Activated CD4-positive, alpha-beta T cell treated with anti-CD3 and anti-CD28 coated beads, Interleukin-2, amount 50 U/mL, for 24 hours (primary cell): ENCODE measurements at places on chromosomes 4 and X.

DNA sequence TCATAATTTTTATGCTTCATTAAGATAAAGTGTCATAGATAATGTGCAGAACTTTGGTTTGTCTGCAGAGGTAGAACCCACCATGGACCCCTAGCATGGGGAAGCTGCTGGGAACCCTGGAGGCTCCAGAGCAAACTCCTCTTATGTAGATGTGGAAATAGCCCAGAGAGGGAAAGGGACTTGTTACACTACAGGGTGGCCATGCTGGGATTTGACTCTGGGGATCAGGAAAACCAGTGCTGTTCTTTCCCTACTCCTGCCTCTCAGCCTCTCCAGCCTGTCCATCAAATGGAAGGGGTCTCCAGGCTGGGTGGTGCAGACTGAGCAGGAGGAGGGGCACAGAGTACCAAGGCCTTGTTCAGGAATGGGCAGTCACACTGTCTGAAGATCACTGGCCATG, 54.2 kb downstream of the MSX1 start:
- no peak for DNase-seq

GRCh38 chrX:131288738-131289511, at the start of gene IGSF1:
Gene IGSF1, minus strand, starts transcription at chrX:131289306. Its CDS starts 2,632 bp downstream, at chrX:131286674.
- no peak for DNase-seq

DNA sequence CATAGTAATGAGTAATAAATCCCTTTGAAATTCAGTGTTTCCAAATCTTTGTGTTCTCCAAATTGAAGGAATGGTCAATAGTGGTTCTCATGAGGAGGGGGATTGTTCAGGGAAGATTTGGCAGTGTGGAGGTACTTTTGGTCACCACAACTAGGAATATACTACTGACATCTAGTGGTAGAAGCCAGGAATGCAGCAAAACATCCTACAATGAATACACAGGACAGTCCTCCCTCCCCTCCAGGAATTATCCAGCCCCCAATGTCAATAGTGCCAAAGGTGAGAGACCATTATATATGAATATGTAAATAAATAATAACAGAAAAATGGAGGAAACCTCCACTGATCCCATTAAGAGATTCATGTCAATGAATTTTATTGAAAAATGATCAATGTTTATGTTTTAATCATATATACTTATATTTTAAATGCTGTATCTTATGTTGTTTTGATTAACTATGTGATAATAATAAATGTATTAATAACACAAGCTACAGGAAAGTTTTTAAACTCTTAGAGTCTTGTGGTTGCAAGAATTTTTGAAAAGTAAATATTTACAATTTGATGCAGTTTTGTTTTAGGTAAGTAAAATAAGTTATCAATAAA, 14.4 kb upstream of the FAM9A start:
- no peak for DNase-seq

DNA sequence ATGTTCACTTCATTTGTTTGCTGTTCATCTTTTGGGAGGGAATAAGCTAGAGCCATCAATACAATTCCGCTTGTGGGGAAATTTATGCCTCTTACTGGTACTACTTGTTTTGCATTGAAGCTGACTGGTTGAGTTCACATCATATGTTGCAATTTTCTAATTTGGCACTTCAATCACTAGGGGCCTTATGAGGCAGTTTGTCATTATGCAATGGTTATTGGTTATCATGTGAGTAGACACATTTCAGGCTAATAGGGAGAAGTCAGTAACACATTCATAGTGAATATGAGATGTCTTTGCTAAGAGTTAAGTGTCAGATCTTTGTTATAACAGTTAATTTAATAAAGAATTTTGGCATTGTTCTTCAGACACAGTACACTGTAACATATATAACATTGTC, 5.0 kb downstream of the RPL36A start:
- no peak for DNase-seq

GRCh38 chr4:101271516-101271915, 75.8 kb downstream of the PPP3CA start:
- DNase-seq = no peak

DNA sequence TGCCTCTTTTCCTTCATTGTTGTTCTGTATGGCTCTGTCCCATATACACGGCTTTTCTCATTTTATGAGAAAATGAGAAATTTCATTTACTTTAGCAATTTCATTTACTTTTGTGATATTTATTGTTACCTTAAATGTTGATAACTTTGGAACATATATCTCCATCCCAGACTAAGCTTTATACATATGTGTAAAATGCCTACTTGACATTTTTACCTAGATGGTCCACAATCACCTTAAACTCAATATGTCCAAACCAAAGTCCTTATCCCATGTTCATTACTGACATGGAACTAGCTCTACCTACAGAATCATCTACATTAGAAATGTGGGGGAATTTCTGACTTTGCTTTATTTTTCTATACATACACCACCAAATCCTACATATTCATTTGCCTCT, 590.5 kb upstream of the CT83 start:
- no peak for DNase-seq

DNA sequence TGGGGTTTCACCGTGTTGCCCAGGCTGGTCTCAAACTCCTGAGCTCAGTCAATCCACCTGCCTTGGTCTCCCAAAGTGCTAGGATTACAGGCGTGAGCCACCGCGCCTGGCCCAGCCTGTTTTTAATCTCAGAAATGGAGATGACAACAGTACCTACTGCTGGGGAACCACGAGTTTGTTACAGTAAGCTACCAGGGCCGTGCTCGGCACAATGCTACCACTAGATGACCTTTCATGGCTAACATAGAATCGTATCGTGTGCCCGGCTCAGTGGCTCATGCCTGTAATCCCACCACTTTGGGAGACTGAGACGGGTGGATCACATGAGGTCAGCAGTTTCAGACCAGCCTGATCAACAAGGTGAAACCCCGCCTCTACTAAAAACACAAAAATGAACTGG, 90.8 kb upstream of the SLC34A2 start:
- DNase-seq = no peak

- DNase-seq = no peak
Measured at GRCh38 chrX:38982370-38982769, 181.1 kb downstream of the MID1IP1 start.

DNA sequence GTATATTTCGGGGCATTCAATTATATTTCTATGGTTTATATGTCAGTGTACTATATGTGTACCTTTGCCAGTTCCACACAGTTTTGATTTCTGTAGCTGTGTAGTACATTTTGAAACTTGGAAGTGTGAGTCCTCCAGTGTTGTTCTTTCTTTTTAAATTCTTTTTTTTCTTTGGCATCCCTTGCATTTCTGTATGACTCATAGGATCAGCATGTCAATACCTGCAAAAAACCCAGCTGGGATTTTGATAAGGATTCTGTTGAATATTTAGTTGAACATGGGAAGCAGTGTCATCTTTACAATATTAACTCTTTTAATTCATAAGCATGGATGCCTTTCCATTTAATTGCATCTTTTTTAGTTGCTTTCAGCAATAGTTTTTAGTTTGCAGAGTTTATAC, 100.0 kb downstream of the SH3BGRL start:
- DNase-seq = no peak

GRCh38 chr4:34202154-34202553, 2042.2 kb downstream of the ARAP2 start:
- DNase-seq = no peak

- DNase-seq = no peak
Measured at GRCh38 chr4:67261971-67262370, 283.3 kb downstream of the CENPC start.

DNA sequence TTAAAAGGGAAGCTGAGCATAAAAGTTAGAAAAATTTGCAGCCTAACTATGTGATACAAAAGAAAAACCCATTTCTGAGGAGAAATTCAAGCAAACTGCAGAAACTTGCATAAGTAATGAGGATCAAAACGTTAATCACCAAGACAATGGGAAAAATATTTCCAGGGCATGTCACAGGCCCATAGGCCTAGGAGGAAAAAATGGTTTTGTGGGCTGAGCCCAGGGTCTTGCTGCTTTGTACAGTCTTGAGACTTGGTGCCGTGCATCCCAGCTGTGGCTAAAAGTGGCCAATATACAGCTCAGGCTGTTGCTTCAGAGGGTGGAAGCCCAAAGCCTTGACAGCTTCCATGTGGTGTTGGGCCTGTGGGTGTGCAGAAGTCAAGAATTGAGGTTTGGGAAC, 37.7 kb upstream of the ADAMTS3 start:
- no peak for DNase-seq
